ENCODE measurements at places on chromosomes 3 and 15.

DNA sequence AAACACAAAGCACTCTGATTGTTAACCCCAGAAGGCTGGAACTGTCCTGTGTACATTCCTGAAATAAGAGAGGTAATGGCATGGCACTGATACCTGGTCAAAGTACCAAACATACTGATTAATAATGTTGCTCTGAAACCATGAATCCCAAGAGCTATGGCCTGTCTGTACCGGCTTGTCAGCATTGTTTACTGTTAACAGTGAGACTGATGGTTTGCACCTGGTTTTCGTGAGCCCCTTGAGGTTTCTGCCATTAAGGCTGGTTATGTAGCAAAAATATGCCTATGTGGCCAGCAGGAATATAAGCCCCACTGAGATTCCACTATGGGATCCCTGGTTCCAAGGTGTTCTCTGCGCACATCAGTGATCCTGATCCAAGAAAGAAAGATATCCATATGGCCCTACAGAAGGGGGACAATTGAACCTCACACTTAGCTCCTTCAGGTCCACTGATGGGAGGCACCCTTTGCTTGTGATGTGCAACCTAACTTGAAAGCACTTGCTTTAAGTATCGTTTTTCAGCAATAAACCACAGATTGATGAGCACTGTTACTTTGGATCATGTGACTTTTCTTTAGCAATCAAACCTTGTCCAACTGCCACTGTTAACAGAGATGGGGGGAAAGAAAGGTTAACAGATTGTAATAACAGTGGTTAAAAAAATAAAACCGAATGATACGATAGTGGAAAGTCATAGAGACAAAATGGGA is 65.2 kb downstream of the TBL1XR1 start:
- no peak overlapping the region for H3K4me3 ChIP-seq
- DNase-seq = no peak
- no peaks in the 10 kb centered on the region for H3K36me3 ChIP-seq
- H3K27me3 ChIP-seq = no peaks in the 10 kb centered on the region

DNA sequence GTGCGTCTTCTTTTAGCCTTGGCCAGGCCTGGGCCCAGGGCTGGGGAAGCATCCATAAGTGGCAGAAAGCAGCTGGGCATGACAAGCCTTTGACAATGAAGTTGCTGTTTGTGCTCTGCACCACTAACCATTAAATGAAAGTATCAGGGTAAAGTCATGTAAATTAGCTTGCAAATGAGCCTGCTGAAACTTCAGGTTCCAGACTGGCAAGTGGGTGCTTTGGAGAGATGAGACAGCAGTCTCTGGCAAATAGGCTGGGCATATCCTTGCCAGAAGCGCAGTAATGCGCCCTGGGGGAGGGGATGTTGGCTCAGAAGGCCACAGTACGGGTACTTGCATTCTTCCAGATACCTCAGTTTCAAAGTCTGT is 40.7 kb downstream of the RAB6B start:
- H3K27me3 ChIP-seq = no peaks in the 10 kb centered on the region
- H3K4me3 ChIP-seq = no peak overlapping the region
- no peaks in the 10 kb centered on the region for H3K4me1 ChIP-seq
- H3K27ac ChIP-seq = no peak overlapping the region
- DNase-seq = no peak

GRCh38 chr3:133799794-133800585 is 5.6 kb upstream of the SRPRB start:
- DNase-seq = no peak
- no peaks in the 10 kb centered on the region for H3K36me3 ChIP-seq
- H3K4me1 ChIP-seq = peaks cover 3% of the 10 kb centered on the region

GRCh38 chr3:188212308-188212969 is 58.5 kb downstream of the LPP start:
- no peak overlapping the region for H3K27ac ChIP-seq
- H3K4me1 ChIP-seq = no peaks in the 10 kb centered on the region
- H3K4me3 ChIP-seq = no peak overlapping the region

DNA sequence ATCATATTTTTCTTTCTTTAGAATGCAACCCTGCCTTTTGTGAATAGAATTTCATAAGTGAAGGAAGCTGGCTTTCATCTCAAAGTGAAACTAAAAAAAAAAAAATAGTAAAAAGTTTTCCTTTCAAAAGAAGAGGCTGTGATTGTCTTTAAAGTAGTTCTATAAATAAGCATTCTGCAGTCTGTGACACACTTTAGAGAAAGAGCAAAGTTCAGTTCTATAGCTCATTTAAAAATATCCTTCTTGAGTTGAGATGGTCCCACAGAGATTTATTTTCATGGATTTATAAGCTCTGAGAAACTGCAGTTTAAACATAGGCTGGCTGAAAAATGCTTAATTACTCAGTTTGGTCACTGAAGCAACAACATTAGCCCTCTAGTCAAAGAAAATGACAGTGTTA is 36.1 kb upstream of the CNTN6 start:
- no peak overlapping the region for H3K4me3 ChIP-seq
- no peaks in the 10 kb centered on the region for H3K4me1 ChIP-seq
- H3K27ac ChIP-seq = no peak overlapping the region
- no peaks in the 10 kb centered on the region for H3K36me3 ChIP-seq
